ENCODE measurements at places on chromosomes 5 and 9.

GRCh38 chr9:18056993-18057369, 417.0 kb upstream of the ADAMTSL1 start:
- no peaks in the 10 kb centered on the region for H3K36me3 ChIP-seq
- no peak overlapping the region for H3K4me3 ChIP-seq
- no peaks in the 10 kb centered on the region for H3K27me3 ChIP-seq
- DNase-seq, result no peak

- DNase-seq, result no peak
- no peak overlapping the region for H3K27ac ChIP-seq
- no peaks in the 10 kb centered on the region for H3K4me1 ChIP-seq
- H3K4me3 ChIP-seq, result no peak overlapping the region
- H3K27me3 ChIP-seq, result no peaks in the 10 kb centered on the region
- H3K36me3 ChIP-seq, result no peaks in the 10 kb centered on the region
Measured at GRCh38 chr5:159660401-159660800, 255.9 kb upstream of the ADRA1B start.

DNA sequence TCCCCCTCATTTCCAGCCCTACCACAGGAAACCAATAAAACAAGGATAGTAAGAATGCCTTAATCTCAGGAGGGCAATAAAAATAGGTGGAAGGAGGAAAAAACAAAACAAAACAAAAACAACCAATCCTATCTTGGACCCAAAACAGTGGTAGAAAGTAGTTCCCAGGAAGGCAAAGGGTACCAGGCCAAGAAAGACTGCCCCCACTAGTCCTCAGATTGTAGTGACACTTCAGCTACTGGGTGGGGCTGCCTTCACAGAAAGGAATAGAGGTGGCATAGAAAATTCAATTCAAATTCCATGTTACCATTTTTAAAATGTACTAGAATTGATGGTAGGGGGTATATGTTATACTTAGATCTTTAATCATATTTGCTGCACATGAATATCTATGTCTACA, 59.3 kb downstream of the DPYSL3 start:
- H3K4me1 ChIP-seq, result no peaks in the 10 kb centered on the region
- no peaks in the 10 kb centered on the region for H3K27me3 ChIP-seq
- DNase-seq, result no peak
- no peak overlapping the region for H3K4me3 ChIP-seq

- H3K27me3 ChIP-seq, result peaks cover 19% of the 10 kb centered on the region
- no peak for DNase-seq
- H3K4me1 ChIP-seq, result no peaks in the 10 kb centered on the region
- no peak overlapping the region for H3K27ac ChIP-seq
Measured at GRCh38 chr5:36535378-36535777, 71.0 kb upstream of the SLC1A3 start.

DNA sequence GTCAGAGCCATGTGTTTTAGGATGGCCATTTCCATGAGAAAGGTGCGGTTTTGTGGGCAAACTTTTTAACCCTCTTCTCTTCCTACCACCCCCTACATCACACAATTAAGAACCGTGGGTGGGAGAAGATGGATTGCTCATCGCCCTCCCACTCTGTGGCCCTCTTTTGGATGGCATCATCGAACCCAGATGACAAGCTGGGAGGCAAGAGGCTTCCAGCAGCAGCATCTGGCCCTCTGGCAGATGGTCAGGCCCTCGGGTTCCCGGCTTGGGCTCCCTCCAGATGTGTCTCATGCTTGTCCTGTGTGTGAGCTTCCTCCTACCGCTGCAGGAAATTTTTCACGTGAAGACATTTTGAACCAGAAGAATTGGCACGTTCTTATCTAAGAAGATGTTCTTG, 199.9 kb downstream of the EBF1 start:
- DNase-seq, result no peak
- H3K27me3 ChIP-seq, result no peaks in the 10 kb centered on the region
- no peaks in the 10 kb centered on the region for H3K4me1 ChIP-seq
- H3K27ac ChIP-seq, result no peak overlapping the region
- no peaks in the 10 kb centered on the region for H3K36me3 ChIP-seq
- H3K4me3 ChIP-seq, result no peak overlapping the region

DNA sequence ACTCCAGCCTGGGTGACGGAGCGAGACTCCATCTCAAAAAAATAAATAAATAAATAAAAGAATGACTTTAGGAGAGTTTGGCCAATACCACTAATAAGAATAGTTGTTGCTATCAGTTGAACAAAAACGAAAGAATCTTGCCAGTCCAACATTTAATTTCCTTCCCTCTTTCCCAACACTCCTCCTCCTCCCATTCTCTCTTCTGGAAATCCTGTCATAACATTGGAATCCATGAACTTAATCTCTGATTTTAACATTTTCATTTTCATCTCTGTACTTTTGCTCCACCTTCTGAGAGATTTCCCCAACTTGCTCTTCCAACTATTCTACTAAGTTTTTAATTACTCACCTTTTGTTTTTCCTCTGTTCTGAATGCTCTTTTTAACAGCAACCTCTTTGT, 42.8 kb upstream of the CDK20 start:
- H3K4me1 ChIP-seq, result no peaks in the 10 kb centered on the region
- H3K4me3 ChIP-seq, result no peak overlapping the region
- no peak for DNase-seq
- no peak overlapping the region for H3K27ac ChIP-seq

GRCh38 chr9:87853876-87854579, 28.6 kb upstream of the SPATA31E1 start:
- no peaks in the 10 kb centered on the region for H3K4me1 ChIP-seq
- no peak overlapping the region for H3K4me3 ChIP-seq
- no peaks in the 10 kb centered on the region for H3K27me3 ChIP-seq
- no peak overlapping the region for H3K27ac ChIP-seq
- DNase-seq, result no peak

GRCh38 chr9:114348906-114349482, 19.3 kb downstream of the ORM2 start:
- H3K4me3 ChIP-seq, result no peak overlapping the region
- H3K36me3 ChIP-seq, result peaks cover 89% of the 10 kb centered on the region
- no peaks in the 10 kb centered on the region for H3K27me3 ChIP-seq

DNA sequence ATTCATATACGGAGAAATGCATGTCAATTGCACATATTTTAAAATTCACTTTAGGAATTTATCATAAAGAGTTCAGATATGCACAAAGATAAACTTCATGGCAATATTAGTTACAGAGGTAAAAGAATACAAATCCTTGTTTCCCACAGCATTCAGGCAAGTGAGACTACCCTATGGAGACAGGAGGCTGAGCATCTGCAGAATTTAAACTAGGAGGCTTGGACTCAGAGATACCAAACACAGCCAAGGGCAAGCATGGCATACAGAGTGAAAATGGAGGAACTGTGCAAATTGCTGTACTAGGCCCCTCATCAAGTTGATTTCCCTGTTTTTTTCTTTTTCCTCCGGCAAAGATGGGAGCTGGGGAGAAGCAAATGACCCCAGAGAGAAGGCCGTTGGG, 94.2 kb downstream of the SLC24A2 start:
- no peaks in the 10 kb centered on the region for H3K4me1 ChIP-seq
- no peak overlapping the region for H3K27ac ChIP-seq
- no peaks in the 10 kb centered on the region for H3K27me3 ChIP-seq
- DNase-seq, result no peak

GRCh38 chr5:6487081-6487480, 38.4 kb downstream of the UBE2QL1 start:
- no peak for DNase-seq
- no peak overlapping the region for H3K4me3 ChIP-seq
- peaks cover 6% of the 10 kb centered on the region for H3K27me3 ChIP-seq
- no peaks in the 10 kb centered on the region for H3K36me3 ChIP-seq

- no peak overlapping the region for H3K27ac ChIP-seq
- DNase-seq, result no peak
- H3K36me3 ChIP-seq, result no peaks in the 10 kb centered on the region
- H3K4me3 ChIP-seq, result no peak overlapping the region
- no peaks in the 10 kb centered on the region for H3K4me1 ChIP-seq
Measured at GRCh38 chr5:170342153-170342725, 44.7 kb upstream of the LCP2 start.

GRCh38 chr9:73682789-73683188, 531.1 kb downstream of the ANXA1 start:
- no peak overlapping the region for H3K4me3 ChIP-seq
- no peaks in the 10 kb centered on the region for H3K27me3 ChIP-seq
- no peak for DNase-seq
- no peaks in the 10 kb centered on the region for H3K4me1 ChIP-seq
- no peaks in the 10 kb centered on the region for H3K36me3 ChIP-seq
- no peak overlapping the region for H3K27ac ChIP-seq

DNA sequence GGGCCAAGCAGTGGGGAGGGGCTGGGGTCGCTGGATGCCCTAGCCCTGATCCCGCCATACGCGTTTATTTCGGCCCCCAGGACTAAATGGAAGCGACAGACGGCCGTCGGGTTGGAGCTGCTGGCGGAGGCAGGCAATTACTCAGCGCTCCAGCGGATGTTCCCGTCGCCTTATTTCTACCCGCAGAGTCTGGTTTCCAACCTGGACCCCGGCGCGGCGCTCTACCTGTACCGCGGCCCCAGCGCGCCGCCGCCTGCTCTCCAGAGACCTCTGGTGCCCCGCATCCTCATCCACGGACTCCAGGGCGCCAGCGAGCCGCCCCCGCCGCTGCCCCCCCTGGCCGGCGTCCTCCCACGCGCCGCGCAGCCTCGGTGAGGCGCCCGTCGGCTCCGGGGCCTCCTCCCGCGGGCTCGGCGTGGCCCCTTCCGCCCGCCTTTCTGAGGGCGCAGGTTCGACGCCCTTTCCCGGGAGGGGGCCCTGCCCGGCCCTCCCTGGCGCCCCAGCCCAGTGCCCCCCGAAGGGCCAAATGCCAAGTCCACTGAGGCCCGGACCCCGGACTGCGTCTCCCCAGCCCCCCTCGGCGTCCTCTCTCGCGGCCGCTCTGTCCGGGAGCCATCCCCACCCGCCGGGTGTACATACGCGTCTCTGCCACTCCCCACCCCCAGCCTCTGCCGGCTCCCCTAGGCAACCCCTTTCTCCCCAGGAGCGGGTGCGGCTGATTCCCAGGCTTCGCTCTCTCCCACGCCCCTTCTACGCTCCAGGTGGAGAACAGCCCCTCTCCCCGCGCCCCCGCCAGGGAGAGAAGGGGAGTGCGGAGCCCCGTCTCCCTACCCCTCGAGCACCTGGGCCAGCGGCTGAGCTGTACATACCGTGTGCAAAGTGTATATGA, 7.0 kb downstream of the BARHL1 start:
- H3K27ac ChIP-seq, result no peak overlapping the region
- no peak for DNase-seq
- no peaks in the 10 kb centered on the region for H3K27me3 ChIP-seq
- no peaks in the 10 kb centered on the region for H3K4me1 ChIP-seq

DNA sequence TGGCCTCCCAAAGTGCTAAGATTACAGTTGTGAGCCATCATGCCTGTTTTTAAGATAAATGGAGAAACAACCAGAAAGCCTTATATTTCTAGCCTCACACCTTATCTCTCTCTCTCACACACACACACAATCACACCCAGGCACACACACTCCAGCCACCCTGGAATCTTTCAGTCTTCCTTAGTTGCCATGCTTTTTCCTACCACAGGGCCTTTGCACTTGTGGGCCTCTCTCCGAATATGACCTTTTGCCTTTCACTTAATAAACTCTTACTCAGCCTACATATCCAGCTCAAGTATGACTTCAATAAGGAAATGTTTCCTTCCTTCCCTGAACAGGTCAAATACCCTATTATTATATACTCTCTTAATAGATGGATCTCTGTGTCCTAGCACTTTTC, 290.7 kb downstream of the NFIB start:
- no peak for DNase-seq
- H3K27me3 ChIP-seq, result no peaks in the 10 kb centered on the region
- no peaks in the 10 kb centered on the region for H3K36me3 ChIP-seq
- no peak overlapping the region for H3K4me3 ChIP-seq
- no peak overlapping the region for H3K27ac ChIP-seq

GRCh38 chr5:137826067-137826466, 41.6 kb upstream of the MYOT start:
- H3K27me3 ChIP-seq, result no peaks in the 10 kb centered on the region
- no peaks in the 10 kb centered on the region for H3K36me3 ChIP-seq
- no peaks in the 10 kb centered on the region for H3K4me1 ChIP-seq

DNA sequence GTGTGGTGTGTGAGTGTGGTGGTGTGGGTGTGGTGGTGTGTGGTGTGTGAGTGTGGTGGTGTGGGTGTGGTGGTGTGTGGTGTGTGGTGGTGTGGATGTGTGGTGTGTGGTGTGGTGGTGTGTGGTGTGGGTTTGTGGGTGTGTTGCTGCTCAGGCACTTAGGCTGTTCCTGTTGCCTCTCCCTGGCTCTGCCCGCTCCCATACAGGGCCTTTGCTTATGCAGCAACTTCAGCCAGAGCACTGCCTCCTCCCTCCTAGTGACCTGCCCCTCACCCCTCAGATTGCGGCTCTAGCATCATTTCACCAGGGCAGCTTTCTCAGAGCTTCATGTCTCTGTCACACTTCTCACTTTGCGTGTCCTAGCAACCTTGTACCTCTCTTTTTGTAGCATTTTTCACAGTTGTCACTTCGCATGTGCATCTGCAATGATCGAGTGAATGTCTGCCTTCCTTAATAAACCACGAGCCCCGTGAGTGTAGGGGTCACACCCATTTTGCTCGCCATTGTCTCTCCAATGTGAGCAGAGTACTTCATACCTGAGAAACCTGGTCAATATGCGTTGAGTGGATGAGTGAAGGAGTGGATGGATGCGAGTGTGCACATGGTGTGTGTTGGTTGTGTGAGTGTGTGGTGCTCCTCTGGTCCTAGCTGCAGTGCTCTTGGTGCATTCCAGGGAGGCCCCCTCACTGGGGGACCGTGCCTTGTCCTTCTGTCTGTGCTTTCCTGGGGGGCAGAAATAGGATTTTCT, 167.9 kb upstream of the PANK3 start:
- no peaks in the 10 kb centered on the region for H3K4me1 ChIP-seq
- no peak for DNase-seq
- no peak overlapping the region for H3K4me3 ChIP-seq
- no peak overlapping the region for H3K27ac ChIP-seq
- no peaks in the 10 kb centered on the region for H3K27me3 ChIP-seq
- H3K36me3 ChIP-seq, result no peaks in the 10 kb centered on the region

DNA sequence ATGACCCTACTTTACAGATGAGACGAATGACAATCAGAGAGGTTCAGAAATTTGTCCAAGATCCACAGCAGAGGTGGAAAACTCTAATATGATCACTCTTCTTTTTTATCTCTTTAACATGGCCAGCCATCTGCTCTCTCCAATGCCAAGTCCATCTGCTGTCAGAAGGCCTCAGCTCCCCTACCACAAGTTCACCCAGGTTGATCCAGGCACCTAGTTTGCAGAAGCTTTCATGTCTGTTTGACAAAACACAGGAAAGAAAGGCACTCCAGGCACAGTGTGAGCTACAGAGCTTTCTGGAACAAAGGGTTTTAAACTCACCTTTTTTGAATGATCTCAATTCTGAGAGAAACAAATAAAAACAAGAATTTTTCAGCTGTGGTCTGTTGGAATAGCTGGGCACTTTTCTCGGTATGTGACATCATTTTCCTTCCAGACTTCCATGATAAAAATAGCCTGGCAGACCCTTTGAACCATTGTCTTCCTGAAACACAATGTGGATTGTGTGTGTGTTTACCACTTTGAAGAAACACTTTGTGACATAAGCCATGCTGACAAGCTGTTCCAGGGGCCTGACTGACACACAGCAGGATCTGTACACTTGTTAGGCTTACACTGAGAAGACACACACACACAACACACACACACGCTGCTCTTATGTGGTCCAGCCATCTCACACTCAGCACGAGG, 214.3 kb downstream of the AGTPBP1 start:
- no peak overlapping the region for H3K4me3 ChIP-seq
- no peak for DNase-seq
- H3K4me1 ChIP-seq, result no peaks in the 10 kb centered on the region
- no peak overlapping the region for H3K27ac ChIP-seq
- no peaks in the 10 kb centered on the region for H3K36me3 ChIP-seq

GRCh38 chr9:706606-707459, 134.7 kb upstream of the DMRT1 start:
- H3K36me3 ChIP-seq, result no peaks in the 10 kb centered on the region
- peaks cover 9% of the 10 kb centered on the region for H3K4me1 ChIP-seq
- no peak overlapping the region for H3K4me3 ChIP-seq
- DNase-seq, result no peak
- no peak overlapping the region for H3K27ac ChIP-seq
